ENCODE measurements at places on chromosomes 4 and X. TPM values are rescaled to one million over a fixed set of nuclear protein-coding genes. Genes with fewer than 3 reads are reported as not detected.

RASSF6 gene
- total RNA-seq: not detected

NPY2R gene
- not detected for total RNA-seq

TEX13A gene
- total RNA-seq: not detected

POF1B gene
- total RNA-seq: 2.2 TPM

SPINK2 gene
- not detected for total RNA-seq

LAGE3 gene
- 19.8 TPM for total RNA-seq

SERPINA7 gene
- total RNA-seq: not detected

SPIN2A gene
- total RNA-seq: 0.20 TPM

IL2 gene
- not detected for total RNA-seq

FAAH2 gene
- total RNA-seq: 0.60 TPM

THAP9 gene
- total RNA-seq: 5.8 TPM

MAP7D3 gene
- total RNA-seq: 19.8 TPM

REELD1 gene
- total RNA-seq: not detected

RTL3 gene
- total RNA-seq: not detected

TRO gene
- total RNA-seq: 1.1 TPM

NKX3-2 gene
- under 0.01 TPM for total RNA-seq

AVPR2 gene
- total RNA-seq: 0.99 TPM

CAPN6 gene
- total RNA-seq: not detected

RP2 gene
- 22.0 TPM for total RNA-seq

SHROOM2 gene
- total RNA-seq: 5.4 TPM

FAM184B gene
- not detected for total RNA-seq

TBX22 gene
- total RNA-seq: not detected

CNOT6L gene
- total RNA-seq: 31.2 TPM

CENPE gene
- 1.8 TPM for total RNA-seq

CDS1 gene
- not detected for total RNA-seq

GPR82 gene
- total RNA-seq: not detected

MAOB gene
- total RNA-seq: not detected

BMPR1B gene
- 0.20 TPM for total RNA-seq

SSX3 gene
- not detected for total RNA-seq

HTRA3 gene
- 1.2 TPM for total RNA-seq

SLC9A7 gene
- total RNA-seq: 9.3 TPM

MND1 gene
- 2.8 TPM for total RNA-seq

SSX2 gene
- total RNA-seq: not detected

Measured in lung microvascular endothelial cell (primary cell).